ENCODE measurements at places on chromosomes 12 and 14.

DNA sequence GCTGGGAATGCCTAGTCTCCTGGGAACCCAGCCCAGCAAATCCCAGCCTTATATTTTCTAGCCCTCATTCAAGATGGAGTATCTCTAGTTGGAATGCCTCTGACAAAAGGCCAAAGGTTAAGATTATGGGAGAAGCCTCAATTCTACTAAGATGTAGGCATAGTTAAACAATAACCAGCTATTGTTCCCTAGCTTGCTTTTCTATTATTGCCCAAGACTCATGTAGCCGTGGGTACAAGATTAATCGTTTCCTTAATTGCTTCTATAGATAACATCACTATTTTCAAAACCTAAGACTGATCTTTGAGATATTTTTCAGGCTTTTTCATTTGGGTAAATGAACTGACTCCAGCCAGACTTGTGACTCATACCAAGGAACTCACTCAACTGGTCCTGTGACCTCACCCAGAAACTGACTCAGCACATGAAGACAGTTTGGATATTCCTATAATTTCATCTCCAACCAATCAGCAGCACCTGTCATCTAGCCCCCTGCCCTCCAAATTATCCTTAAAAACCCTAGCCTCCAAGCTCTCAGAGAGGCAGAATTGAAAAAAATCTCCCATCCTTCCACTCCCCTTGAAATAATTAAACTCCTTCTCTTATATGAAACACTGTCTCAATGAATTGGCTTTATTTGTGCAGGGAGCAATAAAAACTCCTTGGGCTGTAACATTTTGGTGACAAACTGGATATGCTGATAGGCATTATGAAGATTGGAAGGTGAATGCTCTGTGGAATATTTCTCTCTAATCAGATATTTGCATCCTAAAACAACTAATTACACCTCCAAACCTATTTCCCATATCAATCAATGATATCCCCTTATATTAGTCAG lies 589.0 kb downstream of the C12orf50 start:
- peak; percentile 39 for DNase-seq

GRCh38 chr12:89701606-89702206 lies 6.9 kb downstream of the ATP2B1 start:
- no peak for DNase-seq

- no peak for DNase-seq
Measured at GRCh38 chr12:85484387-85484786, 204.4 kb downstream of the ALX1 start.

DNA sequence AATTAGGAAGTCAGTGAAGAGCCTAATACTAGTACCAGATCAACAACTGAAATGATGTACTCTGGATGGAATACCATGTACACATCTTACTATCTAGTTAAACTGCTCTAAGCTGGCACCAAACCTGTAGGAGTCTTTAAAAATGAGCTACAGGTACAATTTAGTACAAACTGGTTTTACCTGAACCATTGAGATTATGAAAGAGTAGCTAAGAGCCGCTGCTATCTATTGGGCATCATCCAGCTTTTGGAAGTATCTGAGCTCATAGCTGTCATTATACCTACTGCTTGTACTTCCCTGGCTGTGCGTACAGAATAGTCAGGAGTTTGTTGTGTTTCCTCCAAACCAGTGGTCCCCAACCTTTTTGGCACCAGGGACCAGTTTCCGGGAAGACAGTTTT lies 12.4 kb downstream of the TBC1D30 start:
- no peak for DNase-seq

GRCh38 chr12:58143498-58143995 lies 202.2 kb downstream of the ATP23 start:
- no peak for DNase-seq

DNA sequence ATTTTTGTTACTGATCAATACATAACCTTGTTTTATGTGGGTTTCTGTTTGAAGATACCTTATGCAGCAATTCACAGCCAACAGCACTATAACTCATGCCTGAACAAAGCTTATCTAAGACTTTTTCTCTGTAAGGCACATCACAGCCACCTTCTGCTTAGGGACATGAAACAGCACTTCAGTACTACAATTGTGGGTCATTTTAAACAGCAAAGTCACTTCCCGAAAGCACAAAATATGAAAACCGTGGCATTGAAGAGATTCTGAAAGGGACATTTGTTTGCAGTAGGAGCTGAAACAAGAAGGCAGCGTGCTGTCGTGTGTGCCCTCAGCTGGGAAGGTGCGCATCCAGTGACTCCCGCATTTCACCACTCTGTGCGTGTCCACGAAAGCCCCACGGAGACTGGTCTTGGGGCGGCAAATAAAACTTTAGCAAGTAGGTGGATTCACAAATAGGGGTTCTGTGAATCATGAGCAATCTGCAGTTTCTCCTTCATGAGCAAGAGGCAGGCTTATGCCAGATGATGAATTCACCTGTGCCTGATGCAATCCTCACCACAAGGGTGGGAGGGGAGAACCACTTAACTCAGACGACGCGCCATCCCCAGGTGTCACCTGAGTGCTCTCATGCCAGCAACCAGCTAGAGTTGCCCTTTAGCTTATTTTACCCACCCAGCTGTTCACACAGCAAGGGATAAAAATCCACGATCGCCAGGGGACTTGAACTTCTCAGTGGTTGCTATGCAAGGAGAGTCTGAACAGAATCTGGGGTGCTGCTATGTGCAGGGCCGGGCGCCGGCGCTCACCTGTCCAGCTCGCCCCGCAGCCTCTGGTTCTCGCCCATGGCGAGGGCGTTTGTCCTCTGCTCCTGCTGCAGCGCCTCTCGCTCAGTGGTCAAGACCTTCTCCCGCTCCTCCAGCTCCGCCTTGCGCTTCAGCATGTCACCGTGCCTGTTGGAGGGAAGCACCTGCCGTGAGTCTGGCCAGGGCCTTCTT lies 54.9 kb upstream of the GPR68 start:
- no peak for DNase-seq

DNA sequence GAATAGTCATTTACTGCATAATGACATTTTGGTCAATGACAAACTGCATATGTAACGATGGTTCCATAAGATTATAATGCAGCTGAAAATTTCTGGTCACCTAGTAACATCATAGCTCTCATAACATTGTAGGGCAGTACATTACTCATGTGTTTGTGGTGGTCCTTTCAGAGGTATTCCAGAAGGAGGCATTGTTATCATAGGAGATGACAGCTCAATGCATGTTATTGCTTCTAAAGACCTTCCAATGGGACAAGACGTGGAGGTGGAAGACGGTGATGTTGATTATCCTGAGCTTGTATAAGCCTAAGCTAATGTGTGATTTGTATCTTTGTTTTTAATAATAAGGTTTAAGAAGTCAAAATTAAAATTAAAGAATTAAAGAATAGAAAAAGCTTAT lies 43.8 kb upstream of the TSPAN11 start:
- peak; percentile 4 for DNase-seq

- DNase-seq, result no peak
Measured at GRCh38 chr12:67456431-67456901, 187.3 kb downstream of the CAND1 start.

GRCh38 chr12:76738824-76739579 lies 24.9 kb upstream of the ZDHHC17 start:
- DNase-seq, result no peak

- DNase-seq, result no peak
Measured at GRCh38 chr12:50051101-50051806, 6.1 kb upstream of the ASIC1 start.

GRCh38 chr12:57756406-57757341 lies 1.8 kb downstream of the MARCHF9 start:
- no peak for DNase-seq
